Activated CD4-positive, CD25-positive, alpha-beta regulatory T cell treated with anti-CD3 and anti-CD28 coated beads, Interleukin-2, amount 50 U/mL, for 24 hours (primary cell): ENCODE measurements at places on chromosomes 6 and 20.

GRCh38 chr6:79215213-79215824 lies 19.2 kb downstream of the HMGN3 start:
- no peak for ATAC-seq

DNA sequence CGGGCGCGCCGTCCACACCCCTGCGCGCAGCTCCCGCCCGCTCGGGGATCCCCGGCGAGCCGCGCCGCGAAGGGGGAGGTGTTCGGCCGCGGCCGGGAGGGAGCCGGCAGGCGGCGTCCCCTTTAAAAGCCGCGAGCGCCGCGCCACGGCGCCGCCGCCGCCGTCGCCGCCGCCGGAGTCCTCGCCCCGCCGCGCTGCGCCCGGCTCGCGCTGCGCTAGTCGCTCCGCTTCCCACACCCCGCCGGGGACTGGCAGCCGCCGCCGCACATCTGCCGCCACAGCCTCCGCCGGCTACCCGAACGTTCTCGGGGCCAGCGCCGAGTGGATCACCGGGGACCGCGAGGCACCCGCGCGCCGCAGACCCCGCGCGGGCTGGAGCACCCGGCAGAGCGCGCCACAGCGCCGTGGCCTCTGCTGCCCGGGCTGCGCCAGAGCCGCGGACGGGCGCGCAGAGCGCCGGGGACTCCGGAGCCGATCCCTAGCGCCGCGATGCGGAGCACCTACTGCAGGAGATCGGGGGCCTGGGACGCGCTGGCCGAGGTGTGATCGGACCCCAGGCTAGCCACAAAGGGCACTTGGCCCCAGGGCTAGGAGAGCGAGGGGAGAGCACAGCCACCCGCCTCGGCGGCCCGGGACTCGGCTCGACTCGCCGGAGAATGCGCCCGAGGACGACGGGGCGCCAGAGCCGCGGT lies at the start of gene BMP2:
TSS of gene BMP2 (plus strand) at position 151 of the 692 bp plus-strand sequence. CDS start 2,441 bp downstream, outside the sequence.
- peak; percentile 13 for ATAC-seq

DNA sequence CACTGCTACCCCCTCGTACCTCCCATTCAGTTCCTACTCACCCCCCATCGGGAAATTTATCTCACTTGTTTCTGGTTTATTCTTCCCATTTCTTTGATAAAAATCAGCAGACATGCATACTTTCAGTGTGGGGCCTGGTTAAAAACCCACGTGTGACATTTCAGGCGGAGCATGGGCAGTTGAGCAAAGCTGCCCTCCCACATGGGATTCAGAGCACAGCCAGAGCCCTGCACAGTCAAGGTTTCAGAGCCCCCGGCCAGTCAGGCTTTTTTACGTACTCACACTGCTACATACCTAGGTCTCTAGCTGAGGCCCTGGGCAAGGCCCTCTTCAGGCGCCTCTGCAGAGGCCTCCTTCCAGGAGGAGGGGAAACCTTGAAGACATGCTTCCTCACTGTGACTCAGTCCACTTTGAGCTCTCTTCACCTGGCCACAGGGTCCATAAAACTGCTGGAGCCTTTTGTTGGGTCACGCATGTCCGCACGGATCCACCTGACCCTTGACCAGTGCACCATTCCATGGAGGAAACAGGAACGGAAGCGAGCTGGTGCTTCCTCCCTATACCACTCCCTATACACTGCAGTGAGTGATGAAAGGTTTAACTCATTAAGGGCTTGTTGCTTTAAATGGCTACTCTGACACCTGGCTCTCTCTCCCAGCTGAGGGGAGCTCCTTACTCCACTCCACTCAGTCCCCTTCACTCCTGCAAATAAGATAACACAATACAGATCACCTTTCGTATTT lies 713.3 kb downstream of the PRKN start:
- ATAC-seq: no peak

DNA sequence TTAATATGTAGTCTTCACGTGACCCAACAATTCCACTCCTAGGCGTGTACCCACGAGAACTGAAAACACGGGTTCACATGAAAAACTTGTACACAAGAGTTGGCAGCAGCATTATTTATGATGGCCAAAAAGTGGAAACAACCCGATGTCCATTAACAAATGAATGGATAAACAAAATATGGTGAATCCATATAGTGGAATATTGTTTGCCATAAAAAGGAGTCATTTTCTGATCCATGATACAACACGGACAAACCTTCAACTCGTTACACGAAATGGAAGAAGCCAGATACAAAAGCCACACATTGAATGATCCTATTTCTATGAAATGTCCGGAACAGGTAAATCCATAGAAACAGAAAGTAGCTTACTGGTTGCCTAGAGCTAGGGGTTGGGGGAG lies 78.4 kb downstream of the BMP7 start:
- ATAC-seq: no peak

DNA sequence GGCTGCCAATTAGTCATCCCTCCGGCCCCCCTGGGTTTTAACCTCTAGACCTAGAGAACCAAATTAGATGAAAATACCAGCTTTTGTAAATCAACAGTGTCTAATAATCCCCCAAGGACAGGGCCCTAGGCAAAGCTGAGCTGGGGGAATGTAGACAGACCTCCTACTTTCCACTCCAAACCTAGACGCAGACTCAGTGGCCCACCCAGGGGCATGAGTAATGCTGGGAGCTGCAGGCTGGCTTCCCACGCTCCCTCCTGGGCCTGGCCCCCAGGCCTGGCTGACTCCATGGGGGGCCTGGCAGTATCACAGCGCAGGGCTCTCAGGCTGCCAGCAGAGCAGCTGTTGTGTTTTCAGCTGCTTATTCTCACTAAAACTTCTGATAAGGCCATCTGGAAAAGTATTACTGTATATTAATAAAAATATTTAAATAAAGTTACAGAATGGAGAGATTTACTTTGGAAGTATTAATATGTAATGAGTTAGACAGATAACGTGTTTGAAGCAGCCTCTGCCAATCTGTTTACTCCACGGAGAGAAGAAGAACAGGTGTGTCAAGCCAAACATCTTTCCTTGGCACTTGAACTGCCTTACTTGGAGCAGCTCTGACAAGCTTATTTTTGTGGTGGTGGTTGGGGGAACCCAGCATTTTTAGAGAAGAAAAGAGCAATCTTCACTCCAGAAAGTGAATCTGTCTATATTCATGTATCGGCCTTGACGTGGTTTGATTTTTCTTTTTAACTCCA lies 144.0 kb upstream of the AGPAT4 start:
- no peak for ATAC-seq

DNA sequence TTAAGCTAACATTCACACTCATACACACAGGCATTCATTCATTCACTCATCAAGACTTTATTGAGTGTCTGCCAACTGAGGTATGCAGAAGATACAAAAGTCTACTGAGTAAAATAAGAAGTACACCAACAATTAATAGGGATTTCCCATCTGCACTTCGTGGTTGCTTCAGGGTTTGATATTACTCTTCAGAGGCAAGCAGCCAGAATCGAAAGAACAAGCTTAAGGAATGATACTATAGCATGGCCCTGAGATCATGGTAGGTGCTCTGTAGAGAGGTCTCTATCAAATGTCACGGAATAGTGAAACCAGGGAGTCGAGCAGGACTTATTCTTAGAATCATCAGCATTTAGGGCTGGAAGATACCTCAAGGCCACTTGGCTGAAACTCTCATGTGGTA lies 135.4 kb downstream of the NRN1 start:
- peak; percentile 59 for ATAC-seq

DNA sequence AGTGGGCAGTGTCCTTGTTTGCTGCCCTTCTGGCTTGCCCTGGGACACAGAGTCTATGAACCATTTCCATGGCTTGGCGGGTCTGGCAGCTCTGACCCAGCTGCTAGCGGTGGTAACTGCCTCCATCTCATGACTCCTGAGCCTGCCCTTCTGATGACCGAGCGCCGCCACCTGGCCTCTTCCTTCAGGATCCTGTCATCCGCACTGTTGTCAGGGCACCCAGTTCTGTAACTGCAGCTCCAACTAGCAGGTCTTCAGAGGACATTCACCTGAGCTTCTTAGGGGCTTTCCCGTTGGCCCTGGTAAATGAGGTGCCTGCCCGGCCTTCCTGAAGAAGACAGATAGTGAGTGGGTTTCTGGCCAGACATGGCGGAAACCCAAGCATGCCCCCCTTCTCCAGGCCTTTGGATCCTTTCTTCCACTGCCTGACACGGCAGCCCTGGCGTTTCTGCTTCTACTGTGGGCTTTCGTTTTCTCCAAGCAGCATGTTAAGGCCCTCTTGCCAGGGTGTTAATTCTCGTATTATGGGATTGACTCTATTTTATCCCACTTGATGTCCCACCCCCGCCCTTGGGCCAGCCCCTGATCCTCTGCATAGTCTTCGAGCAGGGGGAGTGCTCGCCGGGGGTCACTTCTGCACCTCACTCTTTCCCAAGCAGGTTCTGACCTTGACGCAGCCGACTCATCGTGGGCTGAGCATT lies 24.7 kb downstream of the PACSIN1 start:
- ATAC-seq: no peak

GRCh38 chr6:4591218-4591617 lies 185.0 kb upstream of the CDYL start:
- no peak for ATAC-seq

DNA sequence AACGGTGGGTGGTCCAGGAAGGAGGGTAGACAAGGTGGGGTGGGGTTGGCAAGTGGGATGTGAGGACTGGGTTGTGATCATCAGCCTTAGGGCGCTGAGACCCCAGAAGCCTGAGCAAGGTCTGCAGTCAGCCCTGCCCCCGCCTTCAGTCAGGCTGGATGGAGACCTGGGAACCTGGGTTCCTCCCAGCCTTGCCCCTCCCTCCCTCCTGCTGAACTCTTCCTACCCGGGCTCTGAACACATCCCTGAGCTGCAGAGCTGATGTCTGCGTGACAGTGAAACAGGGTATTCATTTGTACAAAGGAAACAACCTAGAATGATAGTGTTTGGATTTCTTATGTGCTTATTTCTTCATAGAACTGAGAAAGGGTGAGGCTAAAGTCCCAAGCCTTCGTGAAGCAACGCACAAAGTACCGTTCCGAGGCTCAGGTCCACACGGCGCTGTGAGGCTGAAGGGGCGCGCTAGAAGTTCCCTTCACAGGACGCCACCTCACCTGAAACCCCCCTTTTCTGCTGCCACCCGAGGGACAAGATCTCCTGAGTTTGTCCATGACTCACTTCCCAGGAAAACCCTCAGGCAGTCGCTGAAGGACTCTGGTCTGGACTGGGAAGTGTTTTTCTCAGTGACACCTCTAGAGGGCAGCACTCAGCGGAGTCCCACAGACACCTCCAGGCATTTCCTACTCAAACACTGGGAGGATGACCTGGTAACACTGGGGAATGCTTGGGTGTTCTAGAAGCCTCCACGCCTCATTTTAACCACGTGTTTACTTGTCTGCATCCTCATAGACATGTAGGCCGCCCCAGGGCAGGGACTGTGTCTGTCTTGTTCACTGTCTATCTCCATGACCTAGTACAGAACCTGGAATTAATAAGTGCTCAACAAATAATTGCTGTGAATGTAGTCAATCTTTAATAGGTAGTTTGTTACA lies 1.2 kb downstream of the GSTA5 start:
- no peak for ATAC-seq

GRCh38 chr6:84763886-84764331 lies 489 bp downstream of the TBX18 start:
- no peak for ATAC-seq

GRCh38 chr6:22906091-22906549 lies 336.8 kb downstream of the HDGFL1 start:
- ATAC-seq: no peak

- no peak for ATAC-seq
These were observed 2.9 kb downstream of the MAP7 start for GRCh38 chr6:136547336-136547735.

- no peak for ATAC-seq
These were observed 83.8 kb downstream of the IYD start for GRCh38 chr6:150452428-150453243.

DNA sequence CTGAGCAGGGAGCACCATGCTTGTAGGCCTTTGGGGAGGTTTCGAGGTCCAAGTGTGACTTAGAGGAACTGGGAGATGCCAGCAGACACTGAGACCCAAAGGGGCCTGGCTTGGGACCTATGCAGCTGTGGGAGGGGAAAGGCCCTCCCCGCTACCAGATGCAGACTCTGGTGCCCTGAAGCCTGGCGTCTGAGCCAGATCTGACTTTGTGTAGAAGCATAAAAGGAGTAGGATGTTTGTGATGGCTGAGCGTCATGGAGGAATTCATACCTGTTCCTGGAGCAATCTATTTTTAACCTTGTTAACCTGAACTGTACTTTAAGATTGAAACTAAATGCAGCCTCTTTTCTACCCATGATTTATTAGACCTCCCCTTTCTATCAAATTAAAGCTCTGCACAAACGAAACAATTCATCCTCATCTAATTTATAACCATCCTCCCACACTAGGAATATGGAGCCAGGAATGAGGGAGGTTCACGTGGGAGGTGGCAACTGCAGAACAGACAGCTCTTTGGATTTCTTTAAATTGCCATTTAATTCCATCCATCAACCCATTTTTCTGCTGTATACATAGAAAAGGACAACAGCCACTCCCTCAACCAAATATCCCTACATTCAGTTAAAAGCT lies 172.6 kb upstream of the AGPAT4 start:
- ATAC-seq: no peak

DNA sequence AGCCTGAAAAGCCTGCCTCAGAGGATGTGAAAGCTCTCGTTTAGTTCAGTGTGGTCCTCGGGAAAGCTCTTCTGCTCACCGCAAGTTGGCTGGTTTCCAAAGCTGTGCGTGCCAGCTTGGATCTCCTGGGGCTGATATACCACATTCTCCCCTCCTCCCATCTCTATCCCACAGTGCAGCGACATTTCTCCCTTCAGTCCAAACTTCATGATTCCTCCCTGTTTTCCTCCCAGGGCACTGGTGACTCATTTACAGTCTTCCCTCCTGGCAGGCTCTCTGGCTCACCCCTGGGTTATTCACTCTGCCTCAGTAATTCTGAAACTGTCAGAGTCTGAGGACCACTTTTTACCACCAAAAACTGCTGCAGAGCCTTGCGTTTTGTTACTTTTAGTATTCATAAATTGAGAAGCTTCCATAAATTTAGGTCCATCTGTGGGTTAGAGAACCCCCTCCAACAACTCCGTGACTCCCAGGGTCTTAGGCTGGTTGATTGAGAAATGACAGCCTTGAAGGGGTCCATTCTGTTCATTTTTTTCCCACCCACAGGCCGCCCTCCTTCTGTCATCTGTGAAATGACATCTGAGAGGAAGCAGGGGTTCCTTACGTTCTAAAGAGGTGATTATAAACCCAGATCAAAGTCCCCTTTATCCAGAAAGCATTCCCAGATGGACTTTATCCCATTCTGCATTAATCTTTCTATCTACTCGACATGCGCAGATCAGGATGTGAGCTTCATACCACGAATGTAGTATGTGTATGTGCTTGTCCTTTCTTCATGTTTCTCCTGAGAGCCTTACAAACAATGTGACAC lies 6.1 kb downstream of the TRIM10 start:
- ATAC-seq: no peak

- no peak for ATAC-seq
These were observed 979.7 kb downstream of the TBC1D32 start for GRCh38 chr6:120354452-120355098.

GRCh38 chr6:1665214-1665613 lies 55.5 kb downstream of the FOXC1 start:
- ATAC-seq: no peak

- ATAC-seq: no peak
These were observed 3.6 kb upstream of the CSTL1 start for GRCh38 chr20:23435626-23436539.

- ATAC-seq: no peak
These were observed 43.5 kb downstream of the FAM229B start for GRCh38 chr6:112130878-112131277.

GRCh38 chr6:4698901-4699659 lies 77.1 kb upstream of the CDYL start:
- ATAC-seq: no peak
